ENCODE measurements at places on chromosomes 5 and 9.

DNA sequence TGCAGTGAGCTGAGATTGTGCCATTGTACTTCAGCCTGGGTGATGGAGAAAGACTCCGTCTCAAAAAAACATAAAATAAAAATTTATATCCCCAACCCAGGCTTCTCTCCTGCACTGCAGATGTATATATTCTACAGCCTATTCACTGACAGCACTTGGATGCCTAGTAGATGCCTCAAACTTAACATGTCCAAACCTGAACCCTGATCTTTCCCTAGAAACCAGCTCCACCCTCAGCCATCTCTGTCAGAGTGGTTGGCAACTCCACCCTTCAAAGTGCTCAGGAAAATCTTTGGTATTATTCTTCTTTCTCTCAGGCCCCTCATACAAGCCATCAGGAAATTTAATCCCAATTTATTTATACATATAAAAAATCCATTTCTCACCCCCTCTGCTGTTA is 36.9 kb upstream of the TXN start:
- no peak for DNase-seq

DNA sequence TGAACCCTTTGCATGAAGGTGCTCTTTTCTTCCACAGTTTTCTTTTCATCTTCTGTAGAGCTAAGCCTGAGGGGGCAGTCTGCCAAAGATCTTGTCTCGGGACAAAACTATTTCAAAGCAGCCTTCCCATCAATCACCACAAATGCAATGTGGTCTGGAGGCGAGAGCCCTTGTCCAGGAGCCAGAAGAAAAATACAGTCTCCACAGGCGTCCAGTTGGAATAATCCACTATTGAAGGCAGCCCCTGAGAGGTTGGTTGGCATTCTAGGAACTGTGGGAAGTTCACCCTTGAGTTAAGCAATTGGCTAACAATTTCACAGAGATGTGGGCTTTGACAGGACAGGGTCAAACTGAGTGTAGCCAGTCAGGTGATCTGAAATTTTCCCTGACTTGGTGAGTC is 72.0 kb downstream of the SEMA6A start:
- no peak for DNase-seq

- peak; percentile 11 for DNase-seq
Measured at GRCh38 chr9:15142878-15143534, 164.0 kb downstream of the TTC39B start.

DNA sequence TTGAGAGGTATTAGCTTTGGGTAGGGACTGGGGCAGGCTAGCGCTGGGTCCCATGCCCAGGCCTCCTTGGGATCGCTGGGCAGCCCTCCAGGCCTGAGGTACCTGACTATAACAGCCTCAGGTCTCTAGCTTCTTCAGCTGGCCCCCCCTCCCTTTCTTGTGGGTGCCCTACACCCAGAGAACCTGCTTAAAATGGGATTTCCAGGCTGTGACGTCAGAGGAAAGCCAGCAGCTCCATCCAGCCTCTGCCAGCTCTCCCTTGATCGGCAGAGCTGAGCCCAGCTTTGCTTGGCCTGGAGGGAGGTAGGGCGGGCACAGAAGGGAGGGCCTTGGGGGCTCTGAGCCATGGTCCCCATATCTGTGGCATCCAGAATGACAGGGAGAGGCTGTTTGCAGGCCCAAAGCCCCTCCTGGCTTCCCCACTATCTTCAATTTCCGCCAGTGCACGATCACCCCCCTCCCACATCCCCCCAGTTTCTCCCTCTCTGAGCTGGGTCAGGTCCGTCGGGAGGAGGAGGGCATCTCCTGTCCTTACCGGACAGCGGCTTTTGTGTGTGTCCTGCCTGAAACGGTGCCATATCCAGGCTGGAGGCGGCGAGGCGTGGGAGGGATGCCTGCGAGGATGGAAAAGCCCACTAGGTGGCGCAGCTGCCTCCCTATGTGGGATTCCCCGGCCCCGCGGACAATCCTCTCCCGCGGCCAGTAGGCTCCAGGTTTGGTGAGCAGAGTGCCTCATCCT is 10.8 kb downstream of the REEP2 start:
- peak; percentile 86 for DNase-seq

DNA sequence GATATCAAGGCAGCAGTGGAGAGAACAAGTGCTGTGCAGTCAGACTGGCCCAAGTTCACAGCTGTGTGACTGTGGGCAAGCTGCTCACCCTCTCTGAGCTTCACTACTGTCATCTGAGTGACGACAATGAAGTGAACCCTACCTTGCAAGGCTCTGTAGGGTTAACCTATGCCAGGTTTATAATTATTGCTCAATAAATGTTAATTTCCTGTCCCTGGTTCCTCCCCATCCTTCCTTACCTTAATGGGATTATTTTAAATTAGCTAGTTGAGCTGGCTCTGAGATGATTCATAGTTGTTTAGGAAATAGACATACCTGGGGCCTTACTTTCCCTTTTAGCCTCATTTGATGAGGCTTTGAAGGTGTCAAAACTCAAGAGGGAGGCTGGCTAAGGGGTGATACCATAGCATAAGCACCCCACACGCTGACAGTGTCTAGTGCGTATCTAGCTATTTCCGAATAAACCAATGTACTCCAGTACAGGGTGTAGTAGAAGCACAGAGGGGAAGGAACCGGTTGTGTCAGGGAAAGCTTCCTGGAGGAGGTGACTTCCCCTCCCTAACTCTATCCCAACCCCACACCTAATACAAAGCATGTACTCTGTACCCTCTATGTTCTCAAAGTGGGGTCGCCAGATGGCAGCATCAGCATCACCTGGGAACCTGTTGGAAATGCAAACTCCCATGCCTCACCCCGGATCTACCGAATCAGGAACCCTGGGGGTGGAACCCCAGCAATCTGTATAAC is 63.3 kb upstream of the SLC25A51 start:
- DNase-seq, result no peak

- DNase-seq, result no peak
Measured at GRCh38 chr9:9753266-9753665, 859.5 kb downstream of the PTPRD start.

DNA sequence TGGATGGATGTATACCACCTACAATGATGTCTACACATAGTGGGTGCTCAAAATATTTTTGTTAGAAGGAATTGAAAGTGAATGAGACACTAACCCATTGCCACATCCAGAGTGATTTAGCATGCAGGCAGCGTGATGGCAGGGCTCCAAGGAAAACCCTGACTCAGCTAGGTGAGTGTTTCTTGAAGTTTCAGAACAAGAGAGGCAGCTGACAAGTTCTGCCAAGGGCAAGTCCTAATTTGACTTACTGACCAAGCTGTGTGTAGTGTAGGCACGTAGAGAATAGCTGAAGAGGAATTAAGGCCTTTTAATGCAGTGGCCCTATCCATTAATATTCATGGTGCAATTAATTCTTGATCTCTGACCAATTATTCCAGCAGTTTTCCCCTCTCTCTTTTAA is 107.8 kb upstream of the ATP10B start:
- no peak for DNase-seq

Data from GM18507 (cell line).